ENCODE measurements at places on chromosomes 13 and 19.

DNA sequence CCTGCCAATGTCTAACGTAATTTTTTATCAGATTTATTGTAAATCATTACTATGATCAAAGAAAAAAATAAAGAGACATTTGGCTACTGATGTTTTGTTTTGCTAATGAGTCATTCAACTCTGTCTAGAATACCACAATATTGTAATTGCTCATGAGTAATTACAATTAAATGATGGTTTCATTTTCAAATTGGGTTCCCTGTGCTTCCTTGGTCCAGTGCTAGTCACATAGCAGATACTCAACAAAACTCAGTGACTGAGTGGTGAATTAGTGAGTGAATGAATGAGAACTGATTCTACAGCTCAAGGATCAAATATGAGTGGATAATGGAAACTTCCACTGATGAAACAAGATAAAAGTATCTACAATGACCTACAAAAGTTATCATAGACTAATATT, 304.7 kb downstream of the POU4F1 start:
- H3K4me3 ChIP-seq = no peak overlapping the region
- H3K4me1 ChIP-seq = no peaks in the 10 kb centered on the region
- H3K27ac ChIP-seq = no peak overlapping the region
- no peak for DNase-seq
- no peaks in the 10 kb centered on the region for H3K27me3 ChIP-seq

- no peak overlapping the region for H3K27ac ChIP-seq
- H3K4me1 ChIP-seq = no peaks in the 10 kb centered on the region
These were observed 11.8 kb downstream of the POU2F2 start for GRCh38 chr19:42120276-42120980.

- no peak for DNase-seq
- no peak overlapping the region for H3K4me3 ChIP-seq
- H3K27me3 ChIP-seq = no peaks in the 10 kb centered on the region
- peaks cover 39% of the 10 kb centered on the region for H3K36me3 ChIP-seq
- no peak overlapping the region for H3K27ac ChIP-seq
These were observed 3.2 kb downstream of the KRI1 start for GRCh38 chr19:10562609-10563008.

GRCh38 chr19:39052846-39053245, 20.5 kb upstream of the FBXO27 start:
- H3K4me3 ChIP-seq = no peak overlapping the region
- no peaks in the 10 kb centered on the region for H3K27me3 ChIP-seq
- H3K36me3 ChIP-seq = no peaks in the 10 kb centered on the region
- no peaks in the 10 kb centered on the region for H3K4me1 ChIP-seq
- DNase-seq = no peak

All from ascending aorta (tissue), 2 donors.